Hypothalamus (tissue), 51 donors: ENCODE measurements at places on chromosomes 4 and X.

GRCh38 chr4:43587758-43588157, 695.2 kb downstream of the GRXCR1 start:
- no peak for DNase-seq

DNA sequence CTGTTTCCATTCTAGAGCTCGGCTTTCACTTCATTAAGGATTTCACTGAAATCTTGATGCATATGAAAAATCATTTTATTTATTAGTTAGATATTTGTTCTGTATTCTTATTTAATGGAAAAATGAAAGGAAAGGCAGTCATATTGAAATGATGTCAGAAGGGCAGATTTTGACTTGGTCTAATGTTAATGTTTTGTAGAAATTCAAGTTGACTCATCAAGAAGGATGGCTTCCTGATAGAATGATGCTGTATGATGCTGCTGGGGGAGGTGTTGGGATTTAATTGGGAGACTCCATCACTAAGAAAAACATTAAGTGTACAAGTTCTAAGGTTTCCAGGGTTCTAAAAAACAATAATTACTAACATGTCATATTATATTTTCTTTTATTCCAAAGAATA, 204.8 kb downstream of the PDGFC start:
- no peak for DNase-seq

- no peak for DNase-seq
Observed at GRCh38 chr4:183492791-183493222, 12.1 kb upstream of the ING2 start.

GRCh38 chr4:151471728-151472127, 62.8 kb downstream of the FHIP1A start:
- DNase-seq = no peak

GRCh38 chr4:8269535-8270417, at the start of gene HTRA3:
Gene HTRA3, plus strand, starts transcription at chr4:8269754. Its CDS starts 215 bp downstream, at chr4:8269969.
- no peak for DNase-seq

GRCh38 chr4:151323667-151324066, 1.7 kb downstream of the SH3D19 start:
- no peak for DNase-seq

DNA sequence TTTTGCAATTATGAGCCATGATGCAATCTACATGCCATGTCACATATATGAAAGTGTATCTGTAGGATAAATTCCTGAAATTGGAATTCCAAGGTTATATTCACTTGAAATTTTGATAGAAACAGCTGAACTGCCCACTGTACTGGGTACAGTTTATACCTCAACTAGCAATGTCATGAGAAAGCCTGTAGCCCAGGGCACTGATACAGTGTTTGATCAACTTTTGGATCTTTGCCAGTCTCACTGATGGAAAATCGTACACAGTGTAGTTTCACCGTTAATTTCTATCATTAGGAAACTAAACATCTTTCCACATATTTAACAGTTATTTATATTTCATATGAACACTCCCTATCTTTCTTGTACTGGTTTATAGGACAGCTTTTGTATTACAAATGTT, 34.2 kb downstream of the TAPT1 start:
- DNase-seq = no peak

GRCh38 chrX:47227334-47227583, 5.5 kb upstream of the USP11 start:
- DNase-seq = no peak

DNA sequence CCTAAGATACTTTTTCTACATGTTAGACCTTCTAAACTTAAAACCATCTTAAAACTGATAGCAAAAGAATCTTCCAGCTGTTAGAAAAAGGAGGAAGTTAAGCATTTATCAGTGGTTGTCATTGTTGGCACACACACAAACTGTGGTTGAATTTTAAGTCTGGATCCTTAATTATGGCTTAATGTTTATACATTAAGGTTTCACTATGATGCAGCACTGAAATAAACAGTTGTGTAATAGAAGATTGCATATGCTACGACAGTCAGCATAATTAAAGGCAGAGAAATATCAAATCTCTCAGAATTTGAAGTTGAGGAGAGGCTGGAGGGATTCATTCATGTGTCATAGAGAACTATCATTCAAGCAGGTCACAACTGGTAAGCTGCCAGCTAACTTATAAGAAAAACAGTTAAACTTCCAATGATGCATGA, 32.3 kb downstream of the ADGRA3 start:
- DNase-seq = no peak

DNA sequence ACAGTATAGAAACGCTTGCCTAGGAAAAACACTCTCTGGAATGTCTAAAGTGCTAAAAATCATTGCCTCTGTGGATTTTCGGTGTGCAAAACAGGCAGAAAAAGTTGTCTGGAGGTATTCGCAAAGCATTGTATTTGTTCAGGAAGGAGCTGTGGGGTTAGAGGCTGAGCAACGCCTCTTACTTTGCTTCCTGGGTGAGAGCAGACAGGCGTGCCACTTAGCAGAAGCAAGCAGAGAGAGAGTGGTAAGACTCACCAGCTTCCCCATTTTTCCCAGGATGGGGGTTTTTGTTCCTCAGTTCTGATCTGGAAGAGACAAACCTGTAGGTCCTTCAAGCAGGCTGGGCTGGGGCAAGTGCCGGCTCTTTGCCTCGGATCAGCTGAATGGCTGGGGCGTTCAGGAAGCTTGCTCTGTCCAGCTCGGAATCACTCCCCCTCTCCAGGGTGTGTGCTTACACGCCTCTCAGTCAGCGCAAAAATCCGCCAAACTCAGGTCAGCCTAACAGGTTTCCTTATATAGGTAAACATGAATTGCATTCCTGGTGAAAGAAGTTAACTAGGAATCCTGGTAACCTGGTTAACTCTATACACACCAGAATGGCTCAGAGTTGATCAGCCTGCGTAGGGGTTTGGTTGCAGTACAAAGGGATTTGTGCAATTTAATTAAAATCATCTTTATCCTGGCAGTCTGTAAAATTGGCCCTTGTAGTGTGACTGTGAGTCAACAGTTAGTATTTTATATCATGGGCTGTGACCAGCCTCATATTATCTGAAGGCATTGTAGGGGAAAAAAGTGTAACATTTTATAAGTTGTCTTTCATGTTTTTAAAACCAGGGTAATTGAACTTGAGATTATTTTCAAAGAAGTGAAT, 213.1 kb upstream of the MID1 start:
- DNase-seq = no peak

GRCh38 chrX:69793260-69793935, 177.5 kb downstream of the EDA start:
- DNase-seq = no peak

- DNase-seq = no peak
Observed at GRCh38 chr4:119313237-119313636, 8.7 kb downstream of the FABP2 start.

GRCh38 chr4:92679149-92679548, 375.4 kb downstream of the GRID2 start:
- DNase-seq = no peak
